Lower lobe of right lung (tissue), 2 donors: ENCODE measurements at places on chromosomes 3 and 15.

GRCh38 chr15:99139276-99139675 lies 34.4 kb downstream of the SYNM start:
- no peak for DNase-seq
- no peak overlapping the region for H3K4me3 ChIP-seq
- no peaks in the 10 kb centered on the region for H3K27me3 ChIP-seq

DNA sequence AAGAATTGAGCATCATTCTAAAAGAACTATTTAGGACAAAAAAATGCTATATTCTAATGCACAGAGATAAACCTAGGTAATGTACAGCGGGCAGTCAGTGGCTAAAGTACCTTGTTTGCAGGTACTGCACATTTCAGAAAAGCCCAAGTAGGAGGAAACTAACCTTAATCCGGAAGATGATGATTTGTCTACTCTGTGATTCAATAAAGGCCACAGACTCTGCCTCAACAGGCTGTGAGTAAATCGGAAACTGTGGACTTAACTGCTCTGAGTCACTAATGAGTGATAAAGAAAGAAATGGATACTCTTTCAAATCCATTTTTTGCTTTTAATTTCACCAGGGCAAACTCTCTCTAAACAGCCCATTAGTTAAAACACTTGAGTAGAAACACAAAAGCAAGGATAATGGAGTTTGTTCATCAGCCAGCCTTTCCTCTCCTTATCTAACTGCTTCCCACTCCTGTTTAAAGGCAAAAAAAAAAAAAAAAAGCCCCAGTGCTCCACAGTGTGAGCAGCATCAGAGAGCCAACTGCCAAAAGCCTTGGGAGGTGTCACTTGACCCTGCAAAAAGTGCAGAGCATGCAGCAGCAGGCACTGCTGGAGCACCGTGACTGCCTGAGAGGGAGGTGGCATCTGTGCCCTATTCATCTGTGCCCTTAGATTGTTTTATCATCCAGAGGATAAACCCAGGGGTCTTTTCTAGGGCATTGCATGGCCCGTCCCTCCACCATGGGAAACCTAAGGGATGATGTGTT lies 187.7 kb downstream of the SATB1 start:
- no peak overlapping the region for H3K27ac ChIP-seq
- DNase-seq = no peak
- no peaks in the 10 kb centered on the region for H3K4me1 ChIP-seq
- H3K36me3 ChIP-seq = no peaks in the 10 kb centered on the region

DNA sequence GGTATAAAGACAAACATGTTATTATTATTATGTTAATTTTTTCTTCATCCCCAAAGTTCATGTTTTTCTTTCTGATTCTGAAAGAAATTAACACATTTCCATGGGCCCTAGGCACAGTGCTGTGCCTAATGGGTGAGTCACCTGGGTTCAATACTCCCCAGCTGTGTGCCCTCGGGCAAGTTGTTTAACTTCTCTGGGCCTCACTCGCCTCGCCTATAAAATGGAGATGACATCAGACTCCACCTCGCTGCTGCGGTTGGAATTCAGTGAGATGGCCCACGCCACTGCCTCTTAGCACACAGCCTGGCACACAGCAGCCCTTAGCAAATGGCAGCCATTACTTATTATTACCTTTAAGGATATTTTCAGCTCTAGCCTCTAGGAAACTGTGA lies 22.6 kb downstream of the DNASE1L3 start:
- no peak for DNase-seq
- H3K4me3 ChIP-seq = no peak overlapping the region
- H3K4me1 ChIP-seq = peaks cover 16% of the 10 kb centered on the region
- H3K27ac ChIP-seq = peak overlapping the region; percentile 12

- H3K27me3 ChIP-seq = no peaks in the 10 kb centered on the region
- no peaks in the 10 kb centered on the region for H3K36me3 ChIP-seq
- H3K4me3 ChIP-seq = no peak overlapping the region
- H3K27ac ChIP-seq = no peak overlapping the region
- H3K4me1 ChIP-seq = no peaks in the 10 kb centered on the region
- DNase-seq = no peak
These were observed 53.6 kb upstream of the RPL35A start for GRCh38 chr3:197896421-197896820.

DNA sequence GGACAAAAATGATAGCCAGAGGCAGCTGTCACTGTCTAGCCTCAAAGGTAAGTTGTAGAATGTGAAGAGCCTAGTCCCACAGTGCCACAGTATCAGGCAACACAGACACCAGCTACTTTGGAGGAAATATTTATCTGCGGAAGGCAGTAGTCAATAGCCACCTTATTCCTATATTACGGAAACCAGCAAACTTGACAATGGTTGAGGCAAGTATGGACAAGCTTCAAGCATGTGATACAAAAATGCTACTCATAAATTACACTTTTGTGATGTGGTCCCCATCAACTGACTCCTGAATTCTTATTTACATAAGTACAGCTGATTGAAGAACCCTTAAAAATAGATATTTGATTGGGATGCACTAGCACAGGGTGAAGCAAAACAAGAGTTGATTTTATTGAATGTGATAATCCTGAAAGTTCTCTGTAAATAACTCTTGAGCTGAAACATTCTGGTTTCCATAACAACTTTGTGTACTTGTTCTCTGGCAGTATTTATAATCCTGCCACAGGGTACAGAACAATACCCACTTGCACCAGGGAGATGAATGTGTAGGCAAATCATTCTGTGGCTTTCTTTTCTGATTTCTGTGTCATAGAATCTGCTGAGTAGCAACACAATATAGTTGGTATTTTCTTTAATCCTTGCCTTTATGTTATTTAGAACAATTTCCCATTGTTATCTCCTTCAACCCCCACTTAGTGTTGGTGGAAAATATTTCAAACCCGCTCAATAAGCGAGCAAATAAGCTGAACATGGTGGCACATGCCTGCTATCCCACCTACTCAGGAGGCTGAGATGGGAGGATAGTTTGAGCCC lies at the start of gene ANKUB1:
Gene ANKUB1, minus strand, starts transcription at position 103 of the 819 bp plus-strand sequence. CDS start 188 bp downstream, outside the sequence.
- H3K4me3 ChIP-seq = no peak within 1 kb of the TSS
- no peaks in the 10 kb centered on the region for H3K27me3 ChIP-seq
- DNase-seq = no peak
- no peak within 1 kb of the TSS for H3K27ac ChIP-seq
- H3K36me3 ChIP-seq = no peaks in the 10 kb centered on the region

DNA sequence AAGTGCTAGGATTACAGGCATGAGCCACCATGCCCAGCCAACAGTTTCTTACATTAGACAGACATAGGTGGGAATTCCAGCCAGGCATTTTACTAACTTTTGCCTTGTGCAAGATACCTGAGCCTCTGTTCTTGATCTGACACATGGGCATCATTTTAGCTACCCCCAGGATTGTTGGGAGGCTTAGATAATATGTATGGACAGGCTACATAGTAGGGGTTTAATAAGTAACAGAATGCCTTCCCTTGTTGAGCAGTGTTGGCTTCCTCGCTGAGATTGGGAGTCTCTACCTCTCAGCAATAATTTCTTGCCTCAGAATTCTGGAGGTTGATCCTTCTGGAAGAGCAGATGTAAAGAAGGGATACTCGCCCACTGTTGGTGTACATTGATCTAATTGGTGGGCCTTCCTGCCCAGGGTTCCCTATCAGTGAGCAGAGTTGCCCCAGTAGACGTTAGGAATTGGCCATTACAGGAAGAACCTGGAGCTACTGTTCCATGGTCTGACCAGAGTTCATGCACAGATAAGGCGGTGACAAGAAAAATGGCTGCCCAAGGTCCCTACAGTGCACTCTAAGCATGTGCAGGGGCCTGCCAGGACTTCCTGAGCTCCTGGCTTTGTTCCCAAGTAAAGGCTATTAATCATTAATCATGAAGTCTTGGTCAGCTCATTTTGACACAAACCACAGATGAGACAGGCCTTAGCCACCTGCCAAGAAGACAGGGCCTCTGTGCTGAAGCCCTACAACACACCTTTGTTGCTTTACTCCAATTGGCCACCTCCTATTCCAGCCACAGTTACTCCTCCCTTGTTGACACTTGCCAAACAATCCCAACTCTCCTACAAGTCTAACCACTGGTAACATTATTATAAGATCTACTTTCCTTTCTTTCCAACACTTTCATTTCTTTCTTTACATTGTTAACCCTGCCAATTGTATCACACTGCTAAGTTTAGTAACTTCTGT lies 5.0 kb upstream of the IL17RE start:
- no peaks in the 10 kb centered on the region for H3K27me3 ChIP-seq
- peaks cover 19% of the 10 kb centered on the region for H3K36me3 ChIP-seq
- peak overlapping the region; percentile 68 for H3K27ac ChIP-seq
- H3K4me3 ChIP-seq = no peak overlapping the region

GRCh38 chr15:74829486-74829885 lies 3.1 kb downstream of the CPLX3 start:
- H3K36me3 ChIP-seq = no peaks in the 10 kb centered on the region
- no peaks in the 10 kb centered on the region for H3K4me1 ChIP-seq

- DNase-seq = no peak
- no peaks in the 10 kb centered on the region for H3K4me1 ChIP-seq
- no peak overlapping the region for H3K4me3 ChIP-seq
- H3K27me3 ChIP-seq = no peaks in the 10 kb centered on the region
- H3K36me3 ChIP-seq = no peaks in the 10 kb centered on the region
These were observed 201.2 kb downstream of the FMN1 start for GRCh38 chr15:32993285-32993684.

DNA sequence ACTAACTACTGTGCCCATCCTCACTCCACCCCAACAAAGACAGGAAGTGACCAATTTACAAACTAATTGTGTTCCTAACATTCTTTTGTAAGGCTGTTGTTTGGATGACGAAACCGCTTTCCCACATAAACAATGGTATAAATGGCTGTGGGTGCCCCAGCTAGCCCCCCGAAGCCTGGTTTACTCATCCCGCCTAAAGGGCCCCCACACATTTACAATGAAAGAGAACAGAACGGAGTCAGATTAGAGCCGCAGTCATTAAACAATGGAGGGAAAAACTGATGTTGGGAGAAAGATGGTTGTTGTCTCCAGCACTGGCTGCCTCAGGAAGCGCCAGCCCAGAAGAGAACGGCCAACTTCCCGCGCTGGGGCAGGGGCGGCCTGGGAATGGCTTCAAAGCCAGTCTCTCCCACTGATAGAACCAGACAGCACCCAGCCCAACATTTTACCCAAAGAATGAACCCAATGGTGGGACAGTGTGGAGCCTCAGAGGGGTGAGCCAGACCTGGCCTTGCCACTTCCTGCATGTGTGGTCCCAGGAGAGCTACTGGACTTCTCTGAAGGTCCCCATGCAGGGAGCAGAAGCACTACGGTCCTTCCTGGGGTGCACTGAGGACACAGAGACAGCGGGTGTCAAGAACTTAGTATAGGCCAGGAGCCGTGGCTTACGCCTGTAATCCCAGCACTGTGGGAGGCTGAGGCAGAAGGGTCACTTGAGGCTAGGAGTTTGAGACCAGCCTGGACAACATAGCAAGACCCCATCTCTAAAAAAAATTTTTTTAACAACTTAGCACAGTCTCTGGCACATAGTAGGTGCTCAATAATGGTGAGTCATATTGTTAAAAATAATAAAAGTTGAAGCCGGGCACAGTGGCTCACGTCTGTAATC lies 75.8 kb upstream of the GATA2 start:
- peaks cover 16% of the 10 kb centered on the region for H3K4me1 ChIP-seq
- no peak overlapping the region for H3K4me3 ChIP-seq
- peaks cover 9% of the 10 kb centered on the region for H3K27me3 ChIP-seq
- H3K36me3 ChIP-seq = no peaks in the 10 kb centered on the region
- H3K27ac ChIP-seq = peak overlapping the region; percentile 77
